Osteoblast (primary cell): ENCODE measurements at places on chromosomes 3 and 15. TPM values are rescaled to one million over a fixed set of nuclear protein-coding genes. Genes with fewer than 3 reads are reported as not detected.
A peak's percentile ranks its signal among the peaks of the same experiment; 100 is the strongest.

GNAT1 gene
- total RNA-seq, result not detected in 2 replicates

SLC51B gene
- not detected in 2 replicates for total RNA-seq

NPAP1 gene
- total RNA-seq, result not detected in 2 replicates

CAMKV gene
- not detected in 2 replicates for total RNA-seq

GP9 gene
- total RNA-seq, result not detected in 2 replicates

DYNLT2B gene
- 10.5 and 10.9 TPM in 2 replicates for total RNA-seq

GATA2 gene
- total RNA-seq, result 0.72 and 0.88 TPM in 2 replicates

ECE2 gene
- not detected in 2 replicates for total RNA-seq

IMPG2 gene
- total RNA-seq, result 0.29 and 0.36 TPM in 2 replicates

TMEM202 gene
- total RNA-seq, result not detected in 2 replicates

C3orf52 gene
- total RNA-seq, result 3.5 and 4.0 TPM in 2 replicates

DNA sequence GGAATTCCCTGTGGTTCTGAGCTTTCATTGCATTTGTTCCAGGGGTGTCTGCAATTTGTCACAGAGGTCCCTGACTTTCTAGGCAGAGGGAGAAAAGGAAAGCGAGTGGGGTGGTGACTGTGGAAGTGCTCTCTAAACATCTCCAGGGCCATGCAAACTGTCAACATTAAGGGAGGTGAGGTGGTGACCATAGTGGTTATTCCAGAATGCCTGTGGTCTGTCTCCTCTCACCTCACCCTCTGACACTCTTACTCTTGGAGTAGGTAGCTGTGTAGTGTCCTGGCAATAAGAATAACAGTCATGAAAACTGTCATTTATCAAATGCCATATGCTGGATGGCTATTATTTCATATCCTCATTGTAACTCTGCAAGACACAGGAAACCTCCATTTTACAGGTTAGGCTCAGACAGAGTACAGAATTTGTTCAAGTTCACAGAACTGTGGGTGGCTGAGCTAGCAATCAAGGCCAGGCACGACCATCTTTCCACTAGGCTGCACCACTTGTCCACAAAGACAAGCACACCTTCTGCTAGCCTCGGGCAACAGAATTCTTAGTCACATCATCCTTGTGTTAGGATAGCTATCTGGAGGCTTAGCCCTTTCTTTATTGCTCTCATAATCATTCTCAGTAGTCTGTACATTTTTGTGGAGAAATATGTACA lies 179.4 kb downstream of the CD47 start:
- no peak overlapping the region for H3K4me3 ChIP-seq
- no peak overlapping the region for H3K27ac ChIP-seq
- peaks cover 17% of the 10 kb centered on the region for H3K27me3 ChIP-seq
- no peaks in the 10 kb centered on the region for H3K4me1 ChIP-seq

- no peaks in the 10 kb centered on the region for H3K27me3 ChIP-seq
- H3K4me3 ChIP-seq, result no peak overlapping the region
- H3K36me3 ChIP-seq, result no peaks in the 10 kb centered on the region
- no peaks in the 10 kb centered on the region for H3K4me1 ChIP-seq
- no peak overlapping the region for H3K27ac ChIP-seq
These were observed 157.9 kb downstream of the C3orf38 start for GRCh38 chr3:88307666-88308065.

DNA sequence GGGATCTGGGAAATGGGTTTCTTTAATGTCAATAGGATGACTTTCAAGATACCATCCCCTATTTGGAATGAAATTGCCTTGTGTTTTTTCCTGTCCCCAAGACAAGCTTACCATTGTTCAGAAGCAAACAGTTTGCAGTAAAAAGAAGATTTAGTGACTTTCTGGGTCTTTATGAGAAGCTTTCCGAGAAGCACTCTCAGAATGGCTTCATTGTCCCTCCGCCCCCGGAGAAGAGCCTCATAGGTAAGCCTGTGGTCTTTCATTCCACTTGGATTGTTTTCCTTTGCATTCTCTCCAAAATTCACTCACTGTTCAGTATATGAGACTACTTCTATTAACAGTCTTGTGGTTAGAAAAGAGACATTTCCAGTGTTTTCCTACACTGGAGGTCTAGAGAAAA lies 25.6 kb upstream of the SNX22 start:
- peaks cover 75% of the 10 kb centered on the region for H3K36me3 ChIP-seq
- H3K27ac ChIP-seq, result no peak overlapping the region
- no peak overlapping the region for H3K4me3 ChIP-seq
- no peak for DNase-seq

DNA sequence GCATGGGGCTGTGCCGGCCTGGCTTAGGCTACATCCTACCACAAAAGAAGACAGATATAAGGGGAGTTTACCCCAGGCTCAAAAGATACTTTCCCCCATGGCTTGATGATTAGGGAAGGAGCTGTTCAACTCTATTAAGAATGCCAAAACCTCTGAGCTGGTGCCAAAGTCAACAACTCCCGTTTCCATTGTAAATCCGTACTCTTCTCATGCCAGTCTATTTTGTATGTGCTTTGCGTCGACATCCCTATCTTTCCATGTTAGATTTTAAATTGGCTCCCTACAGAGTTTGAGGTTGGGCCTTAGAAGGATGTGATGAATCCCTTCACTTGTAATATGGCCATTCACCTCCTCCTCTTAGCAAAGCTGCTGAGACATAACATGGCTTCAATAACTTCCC lies 46.9 kb downstream of the RLBP1 start:
- peak; percentile 41 for DNase-seq
- no peak overlapping the region for H3K4me3 ChIP-seq
- H3K4me1 ChIP-seq, result peaks cover 14% of the 10 kb centered on the region
- H3K36me3 ChIP-seq, result peaks cover 34% of the 10 kb centered on the region

- H3K27me3 ChIP-seq, result no peaks in the 10 kb centered on the region
- H3K4me1 ChIP-seq, result no peaks in the 10 kb centered on the region
- H3K36me3 ChIP-seq, result no peaks in the 10 kb centered on the region
- no peak overlapping the region for H3K27ac ChIP-seq
- DNase-seq, result no peak
These were observed 163.1 kb downstream of the CHL1 start for GRCh38 chr3:359672-360071.

DNA sequence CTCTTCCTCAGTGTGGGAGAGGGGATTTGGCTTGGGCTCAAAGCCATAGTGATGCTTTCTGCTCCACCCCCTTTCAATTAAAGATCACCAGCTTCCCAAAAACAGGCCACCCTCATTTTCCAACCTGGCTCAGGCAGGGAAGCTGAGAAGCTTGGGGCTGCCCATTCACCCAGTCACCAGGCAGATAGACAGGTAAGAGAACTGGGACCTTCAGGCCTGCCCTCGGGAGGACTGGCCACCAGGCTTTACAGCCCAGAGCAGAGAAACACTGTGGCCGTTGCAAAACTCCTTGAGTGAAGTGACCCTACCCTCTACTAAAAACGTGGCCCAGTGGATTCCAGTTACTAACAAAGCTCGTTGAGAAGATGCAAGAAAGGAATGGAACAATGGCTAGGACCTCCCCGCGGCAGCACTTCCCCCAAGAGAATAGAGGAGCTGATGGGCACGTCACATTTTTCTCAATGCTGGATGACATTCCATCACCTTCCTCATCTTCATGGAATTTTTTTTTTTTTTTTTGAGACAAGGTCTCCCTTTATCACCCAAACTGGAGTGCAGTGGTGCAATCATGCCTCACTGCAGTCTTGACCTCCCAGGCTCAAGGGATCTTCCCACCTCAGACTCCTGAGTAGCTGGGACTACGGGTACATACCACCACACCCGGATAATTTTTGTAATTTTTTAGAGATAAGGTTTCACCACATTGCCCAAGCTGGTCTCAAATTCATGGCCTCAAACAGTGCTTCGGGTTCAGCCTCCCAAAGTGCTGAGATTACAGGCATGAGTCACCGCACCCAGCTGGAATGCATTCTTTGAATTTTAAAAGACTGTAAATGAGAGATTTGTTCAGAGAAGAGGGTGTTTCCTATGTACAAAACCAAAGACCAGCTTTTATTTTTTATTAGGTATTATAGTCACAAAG lies 37.9 kb downstream of the LIPC start:
- H3K4me3 ChIP-seq, result no peak overlapping the region
- no peak for DNase-seq
- no peaks in the 10 kb centered on the region for H3K36me3 ChIP-seq
- no peaks in the 10 kb centered on the region for H3K27me3 ChIP-seq
- H3K27ac ChIP-seq, result peak overlapping the region; percentile 55

DNA sequence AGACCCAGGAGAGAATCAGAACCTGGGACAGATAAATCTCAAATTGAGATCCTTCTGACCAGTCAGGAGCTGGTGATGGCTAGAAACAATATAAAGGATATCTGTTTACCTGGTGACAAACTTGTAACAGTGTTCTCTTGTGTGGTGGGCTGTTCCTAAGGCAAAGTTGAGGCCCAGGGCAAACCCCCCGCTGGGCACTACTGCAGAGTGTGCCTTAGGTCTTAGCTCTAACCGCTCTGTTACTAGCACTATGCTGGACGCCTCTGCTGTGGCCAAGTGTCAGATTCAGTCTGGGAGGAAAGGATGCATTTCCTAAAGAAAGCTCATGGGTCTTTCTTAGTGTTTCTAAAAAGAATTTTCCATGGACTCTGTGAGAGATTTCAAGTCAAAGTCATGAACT lies 146.5 kb upstream of the MEIS2 start:
- H3K4me3 ChIP-seq, result no peak overlapping the region
- H3K27ac ChIP-seq, result no peak overlapping the region
- no peaks in the 10 kb centered on the region for H3K4me1 ChIP-seq
- DNase-seq, result no peak

GRCh38 chr3:131658115-131658514 lies 155.3 kb upstream of the MRPL3 start:
- no peaks in the 10 kb centered on the region for H3K36me3 ChIP-seq
- no peak overlapping the region for H3K4me3 ChIP-seq
- no peaks in the 10 kb centered on the region for H3K27me3 ChIP-seq
- DNase-seq, result peak; percentile 36
- H3K27ac ChIP-seq, result no peak overlapping the region

GRCh38 chr15:74541494-74542165 lies 610 bp downstream of the ARID3B start:
- no peaks in the 10 kb centered on the region for H3K27me3 ChIP-seq
- peak overlapping the region; percentile 43 for H3K27ac ChIP-seq
- H3K36me3 ChIP-seq, result peaks cover 3% of the 10 kb centered on the region
- peak overlapping the region; percentile 92 for H3K4me3 ChIP-seq
- peak; percentile 86 for DNase-seq

- H3K4me3 ChIP-seq, result no peak overlapping the region
- H3K27me3 ChIP-seq, result no peaks in the 10 kb centered on the region
- H3K36me3 ChIP-seq, result peaks cover 13% of the 10 kb centered on the region
- H3K27ac ChIP-seq, result no peak overlapping the region
These were observed 73.4 kb downstream of the SMAD6 start for GRCh38 chr15:66775127-66776105.

DNA sequence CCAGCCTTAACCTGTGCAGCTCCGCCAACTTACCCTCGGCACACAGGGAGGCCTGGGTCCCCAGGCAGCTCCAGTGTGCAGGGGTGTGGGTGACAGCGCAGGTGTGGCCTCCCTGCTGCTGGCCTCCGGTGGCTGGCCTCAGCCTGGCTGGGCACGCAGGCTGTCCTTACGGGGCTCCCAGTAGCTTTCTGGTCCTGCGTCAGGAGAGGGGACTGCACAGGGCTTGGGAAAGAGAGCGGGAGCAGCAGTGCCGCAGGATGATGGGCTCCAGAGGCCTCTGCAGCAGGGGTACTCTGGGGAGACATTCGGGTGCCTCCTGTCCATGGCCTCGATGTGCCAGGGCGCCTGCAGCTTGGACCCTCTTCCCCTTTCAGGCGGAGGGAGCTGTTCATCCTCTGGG lies 9.4 kb downstream of the APBA2 start:
- no peaks in the 10 kb centered on the region for H3K4me1 ChIP-seq
- no peak overlapping the region for H3K27ac ChIP-seq
- no peak overlapping the region for H3K4me3 ChIP-seq

DNA sequence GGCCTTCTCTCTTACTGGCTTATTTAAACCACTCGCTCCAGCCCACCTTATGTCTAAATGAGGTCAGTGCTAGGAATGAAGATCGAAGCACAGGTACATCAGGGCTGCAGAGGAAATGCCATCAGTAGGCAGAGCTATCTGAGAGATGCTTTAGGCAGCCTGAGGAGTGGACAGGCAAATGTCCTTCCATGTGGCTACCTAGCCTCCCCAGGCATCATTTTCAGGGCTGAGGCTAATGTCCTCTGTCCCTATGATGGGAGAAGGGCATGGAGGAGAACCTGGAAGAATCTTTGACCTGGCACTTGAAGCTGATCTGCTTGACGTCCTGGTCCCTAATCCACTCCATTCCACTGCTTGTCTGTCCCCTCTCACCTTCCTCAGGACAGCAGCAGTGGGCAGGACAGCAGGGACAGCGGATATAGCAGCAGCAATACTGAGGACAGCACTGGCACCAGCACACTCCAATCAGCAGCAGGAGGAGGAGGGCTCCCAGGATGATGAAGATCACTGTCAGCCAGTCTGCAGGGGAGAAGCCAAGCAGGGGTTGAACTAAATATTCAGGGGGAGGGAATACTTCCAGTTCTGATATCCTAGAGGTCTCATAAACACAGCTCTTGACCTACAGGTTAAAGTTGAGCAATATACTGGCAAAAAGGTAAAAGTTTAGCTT lies 21.0 kb downstream of the ILDR1 start:
- DNase-seq, result no peak
- no peaks in the 10 kb centered on the region for H3K27me3 ChIP-seq
- no peak overlapping the region for H3K4me3 ChIP-seq

GRCh38 chr15:97547381-97547780 lies 413.1 kb upstream of the ARRDC4 start:
- no peak overlapping the region for H3K27ac ChIP-seq
- H3K27me3 ChIP-seq, result no peaks in the 10 kb centered on the region
- no peaks in the 10 kb centered on the region for H3K4me1 ChIP-seq
- H3K36me3 ChIP-seq, result no peaks in the 10 kb centered on the region
- H3K4me3 ChIP-seq, result no peak overlapping the region

DNA sequence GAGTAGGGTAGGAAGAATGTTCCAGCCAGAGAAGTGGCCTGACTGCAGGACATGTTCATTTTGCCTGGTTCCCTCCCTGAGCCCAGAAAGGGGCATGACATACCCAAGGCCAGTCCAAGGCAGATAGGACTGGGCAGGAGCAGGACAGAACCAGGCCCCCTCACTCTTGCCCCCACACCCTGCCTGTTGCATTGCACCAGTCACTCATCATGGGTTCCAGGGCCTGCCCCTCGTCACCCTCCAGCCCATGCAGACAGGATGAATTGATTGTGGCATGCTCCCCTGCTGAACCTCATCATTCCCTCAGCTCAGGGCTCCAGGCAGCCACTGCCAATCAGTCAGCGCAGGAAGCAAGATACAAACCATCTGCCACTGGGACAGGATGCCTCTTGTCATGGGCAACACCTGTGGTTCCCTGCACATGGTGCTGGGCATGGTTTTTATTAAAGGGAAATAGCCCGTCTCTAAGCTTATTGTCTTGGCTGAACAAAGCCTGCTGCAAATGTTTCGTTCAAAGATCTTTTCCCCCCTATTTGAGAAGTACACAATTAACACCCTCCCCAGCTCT lies 48.9 kb downstream of the RASGRF1 start:
- peaks cover 8% of the 10 kb centered on the region for H3K27me3 ChIP-seq
- DNase-seq, result peak; percentile 81
- no peak overlapping the region for H3K4me3 ChIP-seq
- H3K4me1 ChIP-seq, result no peaks in the 10 kb centered on the region
- no peak overlapping the region for H3K27ac ChIP-seq
